ENCODE measurements at places on chromosomes 2 and 18.

GRCh38 chr2:165462443-165462842 is 7.1 kb upstream of the CSRNP3 start:
- no peak for DNase-seq

DNA sequence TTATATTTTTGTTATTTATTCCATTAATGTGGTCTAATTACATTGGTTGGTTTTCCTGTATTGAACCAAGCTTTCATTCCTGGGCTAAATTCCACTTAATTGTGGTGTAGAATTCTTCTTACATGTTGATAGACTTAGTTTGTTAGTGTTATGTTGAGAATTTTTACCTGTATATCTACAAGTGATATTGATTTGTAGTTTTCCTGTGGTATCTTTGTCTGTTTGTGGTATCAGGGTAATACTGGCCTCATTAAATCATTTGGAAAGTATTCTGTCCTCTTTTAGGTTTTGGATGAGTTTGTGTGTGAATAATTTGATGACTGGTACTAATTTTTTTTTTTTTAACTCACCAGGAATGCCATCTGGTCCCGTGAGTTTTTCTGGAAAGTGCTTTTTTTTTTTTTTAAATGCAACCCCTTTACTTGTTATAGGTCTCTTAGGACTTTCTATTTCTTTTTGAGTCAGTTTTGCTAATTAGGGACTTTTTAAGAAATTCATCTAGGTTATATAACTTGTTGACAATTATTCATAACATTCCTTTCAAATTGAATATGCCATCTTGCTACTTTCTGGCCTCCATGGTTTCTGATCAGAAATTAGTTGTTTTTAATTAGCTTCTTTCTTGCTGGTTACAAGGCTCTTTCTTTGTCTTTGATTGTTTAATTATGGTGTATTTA is 232.8 kb downstream of the CCDC85A start:
- DNase-seq, result no peak

DNA sequence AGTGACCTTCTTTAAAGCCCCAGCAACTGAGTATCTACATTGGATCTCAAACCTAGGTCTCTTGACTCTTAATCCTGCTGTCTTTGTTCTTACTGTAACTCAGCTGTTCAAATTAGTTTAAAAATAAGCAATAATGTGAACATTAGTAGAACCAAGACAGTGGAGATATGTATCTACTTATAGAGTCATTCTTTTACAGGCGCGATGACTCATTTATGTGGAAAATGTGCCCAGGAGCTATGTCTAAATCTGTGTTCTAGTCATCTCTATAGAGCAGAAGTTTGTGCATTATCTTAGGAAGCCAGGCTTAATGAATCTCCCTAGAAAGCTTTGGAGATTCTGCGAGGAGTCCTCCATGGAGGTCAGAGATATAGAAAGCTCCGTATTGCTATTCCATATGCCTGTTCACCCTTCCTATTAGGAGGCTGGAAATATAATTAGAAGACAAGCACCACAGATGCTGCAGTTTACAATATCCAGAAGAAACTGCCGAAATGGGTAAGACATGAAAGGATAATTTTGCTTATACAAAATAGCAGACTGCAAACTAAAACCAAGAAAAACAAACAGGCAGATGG is 211.6 kb downstream of the TRIB2 start:
- DNase-seq, result peak; percentile 91

DNA sequence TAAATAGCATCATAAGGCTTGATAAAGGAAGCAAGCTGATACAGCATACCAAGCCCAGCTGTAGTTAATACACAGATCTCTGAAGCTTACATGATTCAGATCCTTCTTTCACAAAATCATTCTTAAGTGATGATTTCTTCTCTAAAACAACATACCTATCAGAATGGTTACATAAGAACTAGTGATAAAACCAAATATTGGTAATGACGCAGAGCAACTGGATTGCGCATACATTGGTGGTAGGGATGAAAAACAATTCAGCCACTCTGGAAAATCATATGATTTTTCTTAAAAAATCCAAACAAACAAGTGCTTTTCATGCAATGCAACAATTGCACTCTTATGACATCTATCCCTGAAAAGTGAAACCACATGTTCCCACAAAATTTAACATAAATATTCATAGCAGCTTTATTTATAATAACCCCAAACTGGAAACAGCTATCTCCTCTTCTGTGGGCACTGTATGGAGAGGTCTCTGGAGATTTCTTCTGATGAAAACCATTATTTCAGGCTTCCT is 153.6 kb upstream of the DSEL start:
- peak; percentile 88 for DNase-seq

GRCh38 chr2:7974936-7975335 is 706.9 kb upstream of the ID2 start:
- no peak for DNase-seq

DNA sequence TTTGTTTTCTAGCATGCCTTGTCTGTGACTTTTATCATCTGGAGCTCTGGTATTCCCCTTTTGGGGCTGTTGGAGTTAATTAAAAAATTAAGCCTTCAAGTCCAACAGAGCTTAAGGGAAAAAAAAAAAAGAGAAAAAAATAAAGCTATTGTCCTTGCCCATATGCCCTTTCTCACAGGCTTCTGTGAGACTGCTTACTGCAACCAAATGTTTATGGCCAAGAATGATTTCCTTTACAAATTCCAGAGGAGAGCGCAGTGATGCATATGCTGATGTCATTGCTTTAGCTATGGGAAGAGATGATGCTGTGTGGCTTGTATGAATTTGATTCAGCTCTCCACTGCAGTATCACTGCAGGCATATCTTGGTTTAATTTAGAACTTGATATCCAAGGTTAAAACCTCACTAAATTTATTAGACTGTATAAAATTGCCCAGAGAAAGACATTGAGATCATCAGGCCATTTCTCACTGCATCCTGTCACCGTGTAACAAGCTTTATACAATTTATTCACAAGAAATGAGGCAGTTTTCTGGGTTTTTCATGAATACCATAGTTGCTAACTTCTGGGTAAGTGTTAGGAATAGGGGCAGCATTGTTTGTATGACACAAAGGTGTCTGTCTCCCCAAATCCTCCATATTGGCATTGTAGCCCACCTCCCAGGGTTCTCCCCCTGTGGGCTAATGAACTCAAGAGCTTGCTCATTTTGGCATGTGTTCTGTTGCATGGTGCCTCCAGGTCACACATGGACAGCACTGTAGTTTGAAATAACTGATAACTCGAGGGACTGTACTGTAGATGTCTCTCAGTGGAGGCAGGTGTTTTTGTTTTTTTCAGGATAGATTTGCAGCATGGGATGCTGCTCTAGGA is 85.0 kb downstream of the TANC1 start:
- peak; percentile 40 for DNase-seq

DNA sequence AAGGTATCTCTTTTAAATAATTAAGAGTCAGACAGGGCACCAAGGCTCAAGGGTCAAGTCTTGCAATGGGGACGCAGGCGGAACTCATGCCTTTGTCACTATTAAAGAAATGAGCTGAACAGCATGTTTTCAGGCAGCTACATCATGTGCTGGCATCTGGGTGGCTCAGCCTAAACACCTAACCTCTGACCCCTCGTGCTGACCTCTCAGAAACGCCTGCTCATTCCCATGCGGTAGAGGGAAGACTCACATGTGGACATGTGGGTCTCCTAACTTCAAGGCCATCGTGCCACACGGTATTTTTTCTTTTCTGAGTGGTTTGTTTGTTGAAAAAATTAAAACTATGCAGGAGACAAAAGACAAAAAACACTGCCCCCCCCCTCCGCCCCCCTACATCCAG is 31.3 kb downstream of the CYP27C1 start:
- DNase-seq, result no peak

Data from GM23248 (cell line).